Fibroblast of mammary gland (primary cell): ENCODE measurements at places on chromosomes 7 and 10.

DNA sequence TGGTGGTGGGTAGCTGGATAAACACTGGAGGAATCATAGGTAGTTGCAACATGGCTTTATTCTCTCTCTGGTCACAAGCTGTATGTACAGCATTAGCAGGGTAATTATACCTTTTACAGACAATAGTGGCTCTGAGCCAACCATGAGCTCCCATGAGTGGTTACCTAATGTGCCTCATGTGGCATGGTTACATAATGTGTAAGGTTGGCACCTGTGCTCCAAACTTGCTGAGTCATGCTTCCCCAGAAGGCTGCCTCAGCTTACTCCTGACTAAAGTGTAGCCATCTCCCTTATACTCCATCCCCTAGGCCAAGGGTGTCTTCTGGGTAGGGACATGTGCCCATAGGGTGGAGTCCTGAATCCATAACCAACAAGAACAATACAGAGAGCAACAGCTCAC, 345.3 kb upstream of the SEMA3C start:
- peak; percentile 2 for DNase-seq

- no peak for DNase-seq
Observed at GRCh38 chr10:132725202-132725601, 60.7 kb downstream of the NKX6-2 start.

GRCh38 chr10:44955413-44956070, 4.1 kb upstream of the RASSF4 start:
- no peak for DNase-seq

GRCh38 chr10:101354328-101355071, 535 bp downstream of the BTRC start:
- peak; percentile 37 for DNase-seq

- DNase-seq = no peak
Observed at GRCh38 chr7:68246189-68246633, 1249.6 kb downstream of the TYW1 start.

- DNase-seq = no peak
Observed at GRCh38 chr10:28684986-28685580, 7.8 kb downstream of the BAMBI start.

GRCh38 chr10:83934641-83935338, 204.5 kb upstream of the GHITM start:
- no peak for DNase-seq

GRCh38 chr10:120614680-120615079, 157.7 kb downstream of the PLPP4 start:
- DNase-seq = no peak

DNA sequence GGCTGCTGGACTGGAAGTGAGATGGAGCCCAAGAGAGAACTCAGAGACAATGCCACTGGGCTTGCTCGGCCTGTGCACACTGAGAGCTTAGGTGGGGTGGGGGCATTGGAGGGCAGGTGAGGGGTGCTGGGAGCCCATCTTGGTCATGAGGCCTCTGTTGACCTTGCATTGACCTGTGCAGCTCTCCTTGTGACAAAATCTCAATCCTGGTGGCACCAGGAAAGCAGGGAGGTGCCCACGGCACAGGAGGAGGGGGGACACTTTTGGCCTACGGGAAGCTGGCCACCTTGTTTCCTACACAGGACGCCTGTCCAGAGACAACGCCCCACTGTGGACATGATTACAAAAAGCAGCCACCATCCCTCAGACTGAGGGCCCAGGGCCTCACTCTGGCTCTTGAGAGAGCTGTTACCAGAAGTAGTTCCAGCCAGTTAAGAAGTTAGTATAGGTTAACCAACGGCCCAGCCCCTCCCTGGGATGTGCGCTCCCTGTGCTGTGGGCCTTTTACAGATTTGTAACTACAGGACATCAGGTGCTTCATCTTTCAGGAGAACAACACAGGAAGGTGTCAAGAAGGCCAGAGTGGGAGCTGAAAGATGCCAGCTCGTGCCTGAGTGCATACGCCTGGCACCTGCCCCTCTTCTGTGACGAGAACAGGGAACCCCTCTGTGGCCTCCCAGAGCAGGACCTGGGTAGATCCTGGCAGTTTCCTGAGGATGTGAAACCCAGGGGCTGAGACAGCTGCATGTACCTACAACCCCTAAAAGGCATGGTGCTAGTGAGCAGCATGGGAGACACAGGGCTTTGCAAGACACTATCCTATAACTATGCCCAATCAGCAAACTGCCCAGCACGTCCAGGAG, 10.3 kb downstream of the PKD1L1 start:
- no peak for DNase-seq

DNA sequence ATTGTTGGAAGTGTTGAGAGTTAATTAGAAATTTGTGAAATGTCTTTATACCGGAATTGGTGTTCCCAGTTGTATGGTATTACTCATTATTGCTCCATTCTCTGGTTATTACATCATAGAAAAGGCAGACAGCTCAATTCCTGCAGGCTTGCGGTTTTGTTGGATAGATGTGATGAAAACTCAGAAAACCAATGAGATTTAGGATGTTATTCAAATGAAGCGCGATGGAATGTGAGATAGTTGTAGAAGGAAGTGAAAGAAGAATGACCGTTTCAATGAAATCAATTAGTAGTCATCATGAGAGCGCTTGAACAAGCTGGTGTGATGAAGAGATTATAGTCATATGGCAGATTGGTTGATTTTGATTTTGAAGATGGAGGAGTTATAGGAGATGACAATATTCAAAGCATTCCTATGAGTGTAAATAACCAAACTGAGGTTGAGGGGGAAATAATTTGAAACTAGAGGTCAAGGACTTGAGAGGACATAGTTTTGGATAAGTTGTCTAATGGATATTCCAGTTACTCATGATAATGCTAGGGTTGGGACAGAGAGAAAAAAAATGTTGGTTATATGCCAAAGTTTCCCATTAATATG, 991.5 kb downstream of the NRG3 start:
- peak; percentile 70 for DNase-seq

GRCh38 chr7:149414745-149415390, 46.0 kb downstream of the ZNF777 start:
- peak; percentile 92 for DNase-seq
